ENCODE measurements at places on chromosomes 7 and 10. TPM values are rescaled to one million over a fixed set of nuclear protein-coding genes. Genes with fewer than 3 reads are reported as not detected.
A peak's percentile ranks its signal among the peaks of the same experiment; 100 is the strongest.

GRCh38 chr7:86956567-86956966 lies 102.9 kb downstream of the ELAPOR2 start:
- no peak for DNase-seq

GRCh38 chr7:79534128-79534527 lies 80.7 kb upstream of the MAGI2 start:
- no peak for DNase-seq

The STK32C gene
- total RNA-seq: 11.1 TPM

The PCDH15 gene
- 0.09 TPM for total RNA-seq

- DNase-seq: peak; percentile 9
Observed at GRCh38 chr10:6044751-6045313, 17.3 kb downstream of the IL2RA start.

The SND1 gene
- 125 TPM for total RNA-seq

GRCh38 chr10:51675088-51675487 lies 24.3 kb downstream of the CSTF2T start:
- no peak for DNase-seq

GRCh38 chr10:93235686-93236085 lies 162.0 kb downstream of the CYP26A1 start:
- no peak for DNase-seq

GRCh38 chr10:79390551-79391229 lies 43.4 kb downstream of the PPIF start:
- peak; percentile 63 for DNase-seq

The EGFR gene
- total RNA-seq: 125 TPM

GRCh38 chr7:40972426-40972825 lies 730.5 kb downstream of the INHBA start:
- no peak for DNase-seq

GRCh38 chr10:126432507-126432906 lies 44.2 kb upstream of the ADAM12 start:
- no peak for DNase-seq

The GFRA1 gene
- 65.8 TPM for total RNA-seq

The TRPV6 gene
- total RNA-seq: 0.40 TPM

DNA sequence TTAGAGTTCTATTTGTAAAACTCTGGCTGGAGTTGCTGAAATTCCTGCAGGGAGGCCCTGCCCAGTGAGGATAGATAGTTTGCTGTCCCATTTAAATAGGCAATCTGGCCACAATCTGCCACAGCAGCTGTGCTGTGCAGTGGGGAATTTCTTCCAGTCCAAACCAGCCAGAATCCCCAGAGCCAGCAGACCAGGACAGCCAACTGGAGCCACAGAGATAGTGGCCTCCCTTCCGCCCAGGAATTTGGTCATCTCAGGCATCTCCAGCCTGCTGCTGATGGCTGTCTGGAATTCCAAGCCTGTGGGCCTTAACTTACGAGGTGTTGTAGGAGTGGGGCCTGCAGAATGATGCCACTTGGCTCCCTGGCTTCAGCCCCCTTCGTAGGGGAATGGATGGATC lies 643.4 kb downstream of the DNAJB9 start:
- DNase-seq: no peak

GRCh38 chr10:80452640-80453039 lies 1.5 kb upstream of the TSPAN14 start:
- no peak for DNase-seq

DNA sequence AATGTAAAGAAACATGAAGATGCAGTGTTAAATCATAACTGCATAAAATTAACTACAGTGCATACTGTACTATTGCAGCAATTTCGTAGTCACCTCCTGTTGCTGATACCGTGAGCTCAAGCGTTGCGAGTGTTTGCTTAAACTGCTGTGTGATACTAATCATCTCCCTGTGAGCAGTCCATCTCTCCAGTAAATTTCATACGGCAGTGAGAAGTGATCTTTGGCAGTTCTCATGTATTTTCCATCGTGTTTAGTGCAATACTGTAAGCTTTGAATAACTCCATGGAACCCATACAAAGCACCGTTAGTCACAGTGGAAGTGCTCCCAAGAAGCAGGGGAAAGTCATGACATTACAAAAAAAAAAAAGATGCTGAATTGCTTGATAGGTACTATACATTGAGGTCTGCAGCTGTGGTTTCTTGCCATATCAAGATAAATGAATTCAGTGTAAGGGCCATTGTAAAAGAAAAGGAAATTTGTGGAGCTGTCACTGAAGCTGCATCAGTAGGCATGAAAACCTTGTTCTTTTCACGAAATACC lies 360.4 kb downstream of the EXOC4 start:
- no peak for DNase-seq

- DNase-seq: no peak
Observed at GRCh38 chr10:851901-852300, 79.6 kb downstream of the LARP4B start.

- no peak for DNase-seq
Observed at GRCh38 chr10:94251568-94251967, 111.2 kb downstream of the NOC3L start.

The TET1 gene
- 10.4 TPM for total RNA-seq

- DNase-seq: no peak
Observed at GRCh38 chr10:73340121-73340520, 18.5 kb downstream of the CFAP70 start.

GRCh38 chr10:103800789-103801540 lies 54.4 kb downstream of the SH3PXD2A start:
- DNase-seq: no peak

DNA sequence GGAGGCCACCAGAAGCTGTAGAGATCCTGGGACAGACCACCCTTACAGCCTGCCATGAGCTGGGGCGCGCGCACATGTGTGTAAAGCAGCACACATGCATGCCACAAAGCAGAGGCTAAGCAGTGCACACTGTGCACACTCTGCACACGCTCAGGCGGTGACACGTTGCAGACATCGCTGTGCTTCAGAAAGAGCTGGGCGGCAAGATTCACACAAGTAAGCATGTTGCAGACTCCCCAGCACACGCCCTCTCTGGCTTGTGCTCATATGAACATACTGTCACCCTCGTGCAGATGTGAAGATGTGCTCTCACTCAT lies 478.9 kb downstream of the DNAJB6 start:
- DNase-seq: no peak

The SLC39A12 gene
- not detected for total RNA-seq

The PGAM2 gene
- 0.85 TPM for total RNA-seq

DNA sequence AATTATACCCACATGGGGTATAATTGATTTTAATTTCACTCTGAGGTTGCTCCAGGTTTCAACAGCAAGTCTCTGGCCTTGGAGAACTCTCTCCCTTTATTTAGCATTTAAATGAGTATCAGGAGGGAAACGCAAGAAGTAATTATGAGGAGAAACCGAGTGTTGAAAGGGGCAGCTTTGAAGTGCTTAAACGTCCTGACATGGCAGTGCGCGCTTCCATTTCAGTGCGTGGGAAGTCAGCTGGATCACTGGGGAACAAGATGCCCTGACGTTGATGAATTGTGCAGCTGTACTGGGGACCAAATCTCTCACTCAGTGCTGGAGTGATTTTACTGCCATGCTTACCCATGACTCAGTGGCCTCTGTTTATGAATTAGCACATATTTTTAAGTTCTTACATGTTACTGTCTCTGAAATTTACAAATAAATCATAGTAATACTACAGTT lies 106.0 kb upstream of the PRR15 start:
- no peak for DNase-seq

- DNase-seq: no peak
Observed at GRCh38 chr10:99920901-99921300, 88.8 kb downstream of the DNMBP start.

DNA sequence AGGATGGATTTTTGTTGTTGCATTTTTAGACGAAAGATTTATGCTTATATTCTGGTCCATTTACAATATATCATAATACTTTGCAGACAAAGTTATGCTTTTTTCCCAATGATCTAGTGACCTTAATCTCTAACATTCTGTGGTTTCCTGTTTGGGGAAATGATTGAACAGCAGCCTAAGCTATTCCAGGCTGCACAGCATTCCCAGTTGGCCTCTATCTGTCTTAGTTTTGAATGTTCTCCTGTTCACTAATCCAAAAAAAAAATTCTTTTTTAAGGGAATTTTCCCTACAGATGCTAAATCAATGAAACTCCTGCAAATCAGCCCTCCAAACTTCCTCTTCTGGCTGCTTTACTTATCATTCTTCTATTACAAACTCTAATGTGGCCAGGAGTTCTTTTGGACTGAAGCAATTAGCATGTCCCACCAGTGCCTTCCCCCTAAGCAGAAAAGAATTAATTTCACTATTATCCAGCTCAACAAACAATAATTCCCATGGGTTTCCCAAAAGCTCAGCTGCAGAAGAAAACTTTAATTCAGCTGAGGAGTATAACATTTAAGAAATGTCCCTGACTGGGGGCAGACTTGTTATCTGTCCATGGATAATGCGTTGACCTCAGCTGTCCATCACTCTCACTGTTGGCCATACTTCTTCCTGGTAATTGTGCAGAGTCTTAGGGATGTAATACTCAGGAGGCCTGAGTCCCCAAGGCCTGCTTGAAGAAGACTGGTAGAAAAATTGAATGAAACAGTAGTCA lies 81.9 kb upstream of the TRIL start:
- DNase-seq: no peak

The MPP7 gene
- total RNA-seq: 7.8 TPM

The SLC29A3 gene
- total RNA-seq: 8.7 TPM

The SPDYE16 gene
- total RNA-seq: 1.9 TPM

- no peak for DNase-seq
Observed at GRCh38 chr7:82818171-82818570, 344.5 kb downstream of the PCLO start.

The ANKRD7 gene
- 1.0 TPM for total RNA-seq

DNA sequence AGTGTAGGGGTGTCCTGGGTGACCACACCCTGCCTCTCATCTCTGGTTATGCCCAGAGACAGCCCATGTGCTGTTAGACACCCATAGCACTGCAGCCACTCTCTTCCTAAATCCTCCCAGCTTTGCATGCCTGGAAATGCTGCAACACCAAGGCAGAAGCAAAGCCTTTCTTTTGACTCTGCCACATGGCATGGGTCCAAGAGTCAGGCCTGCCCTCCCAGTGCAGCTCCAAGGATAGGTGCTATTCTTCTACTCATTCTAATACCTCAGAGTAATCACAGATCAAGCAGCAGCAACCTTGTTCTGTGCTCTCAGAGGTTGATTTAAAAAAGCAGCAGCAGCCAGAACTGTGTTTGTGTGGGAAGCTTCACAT lies 23.4 kb downstream of the FRMPD2 start:
- no peak for DNase-seq

GRCh38 chr7:25402532-25402931 lies 174.2 kb upstream of the NPVF start:
- no peak for DNase-seq

The PAPOLB gene
- total RNA-seq: 0.98 TPM

GRCh38 chr7:38656968-38657367 lies 25.8 kb upstream of the AMPH start:
- DNase-seq: no peak

GRCh38 chr10:20156511-20156910 lies 340.3 kb downstream of the PLXDC2 start:
- DNase-seq: no peak

- no peak for DNase-seq
Observed at GRCh38 chr7:5755704-5756504, 25.6 kb downstream of the RNF216 start.

- no peak for DNase-seq
Observed at GRCh38 chr7:84454174-84454959, 259.8 kb upstream of the SEMA3A start.

GRCh38 chr7:96826089-96826488 lies 116.4 kb upstream of the SEM1 start:
- DNase-seq: no peak

GRCh38 chr10:48897441-48897790 lies 42.2 kb downstream of the LRRC18 start:
- DNase-seq: no peak

The CCDC172 gene
- not detected for total RNA-seq

- no peak for DNase-seq
Observed at GRCh38 chr7:73449422-73449821, 15.8 kb downstream of the FZD9 start.

The PAX2 gene
- total RNA-seq: not detected

- no peak for DNase-seq
Observed at GRCh38 chr7:150800581-150801241, at the start of gene TMEM176A. Gene TMEM176A (plus strand): TSS chr7:150800769. CDS start chr7:150801551, 782 bp downstream.

DNA sequence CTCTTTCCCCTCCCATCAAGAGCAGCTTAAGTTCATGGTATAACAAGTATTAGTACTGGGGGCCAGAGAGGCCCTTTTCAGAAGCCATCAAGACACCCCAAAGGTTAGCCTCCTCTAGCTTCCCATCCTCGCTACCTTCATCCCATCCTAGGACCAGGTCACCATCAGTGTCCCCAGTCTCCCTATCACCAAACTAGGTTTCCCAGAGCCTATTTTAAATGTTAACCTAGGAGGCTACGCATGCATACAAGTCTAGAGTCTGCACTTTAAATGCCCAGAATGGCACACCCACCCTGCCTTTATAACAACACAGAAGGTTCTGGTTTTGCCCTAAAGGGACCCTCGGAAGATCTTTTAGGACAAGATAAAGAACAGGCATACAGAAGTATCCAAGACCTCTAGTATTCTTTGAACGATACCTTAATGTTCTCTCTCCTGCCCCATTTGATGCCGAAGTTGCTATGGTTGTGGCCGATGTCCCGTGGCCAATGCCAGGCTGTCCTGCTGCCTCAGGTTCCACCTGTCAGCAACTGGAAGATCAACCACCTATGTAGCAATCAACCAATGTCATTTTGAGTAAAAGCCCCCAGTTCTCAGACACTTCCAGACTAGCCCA lies 2.2 kb downstream of the GPRIN2 start:
- no peak for DNase-seq

GRCh38 chr7:17311194-17311593 lies 12.7 kb downstream of the AHR start:
- no peak for DNase-seq

The ABLIM1 gene
- 140 TPM for total RNA-seq

The TMEM229A gene
- 0.27 TPM for total RNA-seq

The PIP gene
- not detected for total RNA-seq

The TFEC gene
- total RNA-seq: 10.3 TPM

The CFAP70 gene
- 6.6 TPM for total RNA-seq

DNA sequence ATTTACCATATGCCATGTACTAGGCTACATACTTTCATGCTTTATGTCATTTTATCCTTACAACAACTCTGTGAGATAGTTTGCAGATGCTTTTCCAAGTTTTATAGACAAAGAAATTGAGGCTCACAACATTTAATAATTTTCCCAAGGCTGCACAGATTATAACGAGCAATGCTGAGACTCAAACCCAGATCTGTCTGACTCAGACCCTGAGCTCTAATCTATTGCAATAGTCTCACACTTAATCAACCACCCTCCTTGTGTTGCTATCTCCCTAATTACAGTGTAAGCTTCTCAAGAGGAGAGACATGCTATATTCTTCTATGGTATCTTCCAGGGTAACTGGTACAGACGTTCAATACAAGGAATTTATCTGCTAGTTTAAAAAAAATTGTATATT lies 247.6 kb downstream of the WDR11 start:
- DNase-seq: no peak

The OR2A12 gene
- total RNA-seq: not detected

DNA sequence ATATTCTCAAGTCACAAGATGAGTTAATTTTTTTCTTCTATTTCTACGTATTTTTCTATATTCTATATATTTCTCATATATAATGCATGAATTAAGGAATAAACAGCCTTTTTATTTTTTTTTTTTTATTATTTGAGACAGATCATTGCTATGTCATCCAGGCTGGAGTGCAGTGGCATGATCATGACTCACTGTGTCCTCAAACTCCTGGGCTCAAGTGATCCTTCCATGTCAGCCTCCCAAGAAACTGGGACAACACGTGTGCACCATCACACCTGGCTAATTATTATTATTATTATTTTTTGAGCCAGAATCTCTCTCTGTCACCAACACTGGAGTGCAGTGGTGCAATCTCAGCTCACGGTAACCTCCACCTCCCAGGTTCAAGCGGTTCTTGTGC lies 1.5 kb downstream of the CLDN12 start:
- no peak for DNase-seq
